Foreskin melanocyte (primary cell): ENCODE measurements at places on chromosomes 1 and 21.

DNA sequence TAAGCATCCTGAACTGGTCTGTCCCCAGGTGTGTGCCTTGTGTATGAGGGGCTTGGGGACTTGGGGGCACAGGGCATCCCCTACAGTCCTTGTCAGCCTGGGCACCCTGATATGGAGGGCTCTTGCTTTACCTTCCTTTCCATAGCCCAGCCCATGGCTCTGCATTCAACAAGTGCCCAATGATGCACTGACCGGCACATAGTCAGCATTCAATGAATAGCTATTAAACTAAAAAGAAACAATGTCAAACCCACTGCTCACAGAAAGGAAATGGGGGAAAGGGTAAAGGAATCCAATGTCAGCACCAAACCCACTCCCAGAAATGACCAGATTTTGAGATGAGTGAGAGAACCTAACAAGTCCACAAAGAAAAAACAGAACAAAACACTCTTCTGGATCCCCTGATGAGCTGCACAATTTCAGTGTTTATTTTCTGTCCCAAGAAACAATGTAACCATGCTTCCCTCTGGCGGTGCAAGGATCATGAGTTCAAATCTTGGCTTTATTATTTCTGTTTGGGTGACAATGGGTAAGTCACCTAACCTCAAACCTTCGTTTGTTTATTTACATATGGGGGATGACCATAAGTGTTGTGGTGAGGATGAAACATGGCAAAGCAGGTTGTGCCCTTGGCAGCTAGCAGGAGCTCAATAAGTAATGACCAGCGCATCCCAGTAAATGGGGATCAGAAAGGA is 22.0 kb downstream of the SYT6 start:
- DNase-seq, result no peak

GRCh38 chr1:94607398-94607797 is 65.8 kb upstream of the F3 start:
- no peak for DNase-seq

- peak; percentile 55 for DNase-seq
Observed at GRCh38 chr1:151871284-151872030, 17.9 kb upstream of the THEM5 start.

- no peak for DNase-seq
Observed at GRCh38 chr1:209010475-209011230, 572.9 kb upstream of the CAMK1G start.

DNA sequence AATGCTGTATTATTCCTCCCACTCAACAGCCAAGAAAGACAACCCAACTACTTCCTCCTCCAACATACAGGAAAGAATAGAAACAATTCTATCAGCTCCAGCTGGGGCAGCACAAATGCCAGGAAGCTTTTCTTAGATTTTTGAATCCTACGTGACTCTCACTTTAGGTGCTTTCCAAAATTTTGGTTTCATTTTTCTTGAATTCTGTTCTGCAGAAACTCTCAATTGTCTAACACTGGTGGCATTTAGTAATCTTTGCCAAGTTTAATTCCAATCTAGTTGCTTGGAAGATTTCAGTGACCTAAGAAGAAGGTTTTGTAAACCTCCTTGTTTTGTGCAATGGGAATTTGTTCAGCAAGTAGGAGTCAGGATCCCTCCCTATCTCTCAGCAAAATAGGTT is 37.1 kb upstream of the DOCK7 start:
- peak; percentile 37 for DNase-seq

GRCh38 chr1:232209357-232209756 is 420.6 kb downstream of the SIPA1L2 start:
- DNase-seq, result no peak

DNA sequence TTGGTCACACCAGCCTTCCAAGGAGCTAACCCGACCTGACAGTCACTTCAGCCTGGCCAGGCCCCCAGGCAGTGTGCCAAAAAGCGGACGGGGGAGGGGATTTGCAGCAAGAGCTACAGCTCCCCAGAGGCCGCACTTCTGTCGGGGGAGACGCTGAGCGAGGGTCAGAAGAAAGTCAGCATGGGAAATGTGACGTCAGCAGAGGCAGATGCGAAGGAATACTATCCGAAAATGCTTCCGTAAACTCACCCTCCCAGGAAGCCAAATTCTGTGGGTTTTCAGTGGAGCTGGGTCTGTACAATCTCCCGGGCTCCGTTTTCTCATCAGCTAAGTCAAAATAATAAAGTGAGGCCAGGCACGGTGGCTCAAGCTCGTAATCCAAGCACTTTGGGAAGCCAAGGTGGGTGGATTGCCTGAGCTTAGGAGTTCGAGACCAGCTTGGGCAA is 28.5 kb upstream of the ECE1 start:
- no peak for DNase-seq

DNA sequence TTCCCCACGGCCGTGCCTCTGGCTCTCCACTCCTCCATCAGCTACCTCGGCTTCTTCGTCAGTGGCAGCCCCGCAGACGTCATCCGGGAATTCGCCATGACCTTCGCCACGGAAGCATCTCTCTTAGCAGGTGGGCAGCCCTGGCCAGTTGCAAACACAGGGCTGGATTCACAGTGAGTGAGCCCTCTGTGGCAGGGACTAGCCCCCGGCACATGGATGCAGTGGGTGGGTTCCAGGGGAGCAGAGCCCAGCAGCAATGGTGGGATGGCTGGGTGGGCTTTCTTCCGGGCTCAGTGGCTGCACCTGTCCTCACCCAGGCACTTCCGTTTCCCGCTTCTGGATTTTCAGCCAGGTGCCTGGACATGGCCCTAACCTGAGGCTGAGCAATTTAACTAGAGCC is 9.4 kb downstream of the UBASH3A start:
- no peak for DNase-seq

GRCh38 chr1:18415448-18416027 is 65.2 kb upstream of the KLHDC7A start:
- DNase-seq, result no peak

- no peak for DNase-seq
Observed at GRCh38 chr1:91548376-91549040, 47.9 kb downstream of the CDC7 start.

GRCh38 chr1:99173282-99173681 is 91.0 kb upstream of the PLPPR4 start:
- no peak for DNase-seq

- DNase-seq, result no peak
Observed at GRCh38 chr1:13760921-13761320, 60.9 kb downstream of the PRDM2 start.

DNA sequence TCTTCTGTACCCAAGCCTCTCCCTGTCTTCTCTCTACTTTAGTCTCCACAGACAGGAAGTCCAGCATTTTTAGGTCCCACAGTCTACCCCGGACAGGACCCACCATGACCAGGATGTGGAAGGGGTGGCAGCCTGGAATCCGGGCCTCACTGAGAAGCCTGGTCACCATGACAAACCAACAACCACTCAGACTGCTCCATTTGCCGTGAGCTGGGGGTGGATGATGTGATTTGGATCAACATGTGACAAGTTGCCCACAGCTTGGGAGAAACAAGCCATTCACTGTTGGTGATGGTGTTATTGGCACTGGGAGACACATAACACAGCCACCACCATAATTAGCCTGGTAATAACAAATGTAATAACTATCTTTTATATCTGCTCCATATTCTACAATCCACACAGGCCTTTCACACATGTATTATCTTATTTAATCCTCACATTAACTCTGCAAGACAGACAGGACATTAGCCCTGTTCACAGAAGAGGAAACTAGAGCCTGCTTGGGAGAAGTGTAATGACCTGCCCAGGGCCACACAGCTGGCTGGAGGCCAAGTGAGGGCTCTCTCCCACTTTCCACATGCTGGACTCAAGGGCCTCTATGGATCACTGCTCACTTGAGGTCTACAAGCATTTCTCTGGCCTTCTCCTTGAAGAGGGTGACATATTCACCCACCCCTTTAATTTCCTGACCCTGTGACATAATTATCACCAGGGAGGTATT is 22.9 kb downstream of the MEF2D start:
- DNase-seq, result peak; percentile 86

DNA sequence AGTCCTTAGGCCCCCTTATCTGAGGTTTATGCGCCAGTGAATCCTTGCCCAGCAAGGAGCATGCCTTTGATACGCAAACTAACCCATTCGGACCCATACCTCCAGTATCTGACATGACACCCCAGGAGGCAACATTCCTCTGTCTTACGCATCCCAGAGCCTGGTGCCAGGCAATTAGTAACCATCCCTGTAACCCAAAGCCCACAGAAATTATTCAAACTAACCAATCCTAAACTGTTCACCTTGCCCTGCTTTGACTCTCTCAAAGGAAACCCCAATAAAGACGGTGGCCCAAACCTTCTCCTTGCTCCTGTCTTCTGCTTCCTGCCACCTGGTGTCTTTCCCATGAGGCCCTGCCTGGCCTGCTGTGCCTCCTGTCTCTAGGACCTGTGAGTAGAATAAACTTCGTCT is 36.4 kb downstream of the ZNF496 start:
- DNase-seq, result no peak

DNA sequence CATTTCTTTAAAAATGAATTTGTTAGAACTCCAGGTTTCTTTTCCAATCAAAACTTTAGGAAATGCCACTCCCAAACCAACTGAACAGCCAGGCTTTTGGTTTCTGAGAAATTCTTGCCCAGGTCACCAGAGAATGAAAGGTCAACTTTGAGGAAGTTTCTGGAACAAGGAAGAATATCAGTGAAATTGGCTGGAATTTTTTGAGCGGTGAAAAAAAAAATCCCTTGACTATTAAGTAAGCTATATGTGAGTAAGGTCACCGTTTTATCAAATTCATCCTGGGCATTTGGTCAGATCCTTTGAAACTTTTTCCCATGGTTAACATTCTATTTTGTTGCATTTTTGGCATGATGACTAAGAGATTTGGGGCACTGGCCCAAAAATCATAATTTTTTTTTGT is 469.3 kb downstream of the LTN1 start:
- no peak for DNase-seq

DNA sequence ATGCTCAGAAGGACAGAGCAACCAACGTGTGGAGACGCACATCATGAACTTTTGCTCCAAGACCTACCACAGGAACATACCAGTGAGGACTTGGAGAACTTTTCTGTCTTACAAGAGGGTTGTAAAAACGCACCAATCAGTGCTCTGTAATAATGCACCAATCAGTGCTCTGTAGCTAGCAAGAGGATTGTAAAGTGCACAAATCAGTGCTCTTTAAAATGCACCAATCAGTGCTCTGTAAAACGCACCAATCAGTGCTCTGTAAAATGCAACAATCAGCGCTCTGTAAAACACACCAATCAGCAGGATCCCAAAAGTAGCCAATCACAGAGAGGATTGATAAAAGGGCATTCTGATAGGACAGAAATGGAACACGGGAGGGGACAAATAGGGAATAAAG is 40.4 kb upstream of the SPAG17 start:
- no peak for DNase-seq

GRCh38 chr1:239600588-239600987 is 214.2 kb downstream of the CHRM3 start:
- DNase-seq, result no peak

- no peak for DNase-seq
Observed at GRCh38 chr1:156750711-156751450, 594 bp downstream of the HDGF start.

GRCh38 chr1:19115082-19115808 is 94.8 kb downstream of the UBR4 start:
- no peak for DNase-seq

DNA sequence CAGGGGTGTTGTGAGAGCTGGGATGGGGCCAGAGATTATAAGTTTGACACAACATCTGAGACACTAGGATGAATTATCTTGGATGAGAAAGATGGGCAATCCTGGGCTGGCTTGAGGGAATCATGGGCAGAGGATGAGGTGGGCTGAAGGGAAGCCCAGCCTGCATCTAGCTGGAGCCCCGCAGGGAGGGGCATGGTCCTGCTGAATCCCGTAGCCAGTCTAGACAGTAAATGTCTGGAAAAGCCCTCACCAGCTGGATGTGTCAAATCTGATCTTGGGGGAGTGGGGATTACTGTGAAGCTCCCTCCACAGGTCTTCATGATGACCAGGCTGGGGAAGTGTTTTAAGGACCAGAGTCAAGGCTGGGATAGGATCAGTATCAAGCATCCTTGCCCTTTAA is 3.6 kb upstream of the CASQ1 start:
- no peak for DNase-seq

- no peak for DNase-seq
Observed at GRCh38 chr1:200972985-200973742, 50.4 kb downstream of the KIF21B start.

GRCh38 chr1:154973344-154974101 is 958 bp upstream of the CKS1B start:
- DNase-seq, result peak; percentile 96

DNA sequence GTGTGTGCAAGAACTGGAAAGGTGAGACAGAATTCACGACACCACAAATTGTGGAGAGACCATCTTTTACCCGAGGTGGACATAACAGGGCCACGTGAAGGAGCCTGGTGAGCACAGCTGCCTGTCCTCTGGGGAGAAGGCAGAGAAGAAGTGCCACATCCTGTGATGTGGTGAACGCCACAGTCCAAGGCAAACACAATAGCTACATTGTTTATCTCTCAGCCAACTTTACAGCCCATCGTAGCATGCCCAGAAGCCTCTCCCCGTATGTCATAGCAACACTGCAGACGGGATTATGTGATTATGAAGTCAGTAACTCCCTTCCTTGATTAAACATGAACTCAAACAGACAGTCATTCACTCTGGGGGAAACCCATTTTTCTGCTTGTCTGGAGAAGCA is 612.2 kb downstream of the SMYD3 start:
- DNase-seq, result peak; percentile 89

DNA sequence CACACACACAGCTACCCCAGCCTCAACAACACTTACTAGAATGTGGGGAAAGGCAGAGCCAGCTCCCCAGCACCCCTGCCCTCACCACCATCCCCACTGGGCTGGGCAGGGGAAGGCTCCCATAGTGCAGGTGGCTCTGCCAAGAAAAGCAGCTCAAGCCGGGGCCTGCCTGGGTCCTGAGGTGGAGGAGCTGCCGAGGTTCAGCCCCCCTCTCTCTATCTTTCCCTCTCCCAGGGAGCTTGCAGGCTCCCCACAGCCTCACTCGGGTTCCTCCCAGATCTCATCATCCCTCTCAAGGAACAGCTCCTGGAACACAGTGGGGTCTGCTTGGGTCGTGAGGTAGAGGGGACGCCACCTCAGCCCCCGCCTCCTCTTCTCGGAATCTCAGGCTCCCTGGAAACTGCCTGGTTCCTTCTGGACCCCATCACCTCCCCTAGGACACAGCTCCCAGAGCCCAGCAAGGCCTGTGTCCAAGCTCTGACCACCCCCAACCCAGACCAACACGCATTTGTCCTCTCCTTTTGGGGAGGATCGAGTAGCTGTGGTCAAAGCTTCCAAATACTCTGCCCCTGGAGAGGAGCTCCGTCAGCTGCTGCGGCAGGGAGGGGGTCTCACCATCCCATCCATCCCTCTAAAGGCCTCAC is 704 bp downstream of the S100A16 start:
- no peak for DNase-seq

DNA sequence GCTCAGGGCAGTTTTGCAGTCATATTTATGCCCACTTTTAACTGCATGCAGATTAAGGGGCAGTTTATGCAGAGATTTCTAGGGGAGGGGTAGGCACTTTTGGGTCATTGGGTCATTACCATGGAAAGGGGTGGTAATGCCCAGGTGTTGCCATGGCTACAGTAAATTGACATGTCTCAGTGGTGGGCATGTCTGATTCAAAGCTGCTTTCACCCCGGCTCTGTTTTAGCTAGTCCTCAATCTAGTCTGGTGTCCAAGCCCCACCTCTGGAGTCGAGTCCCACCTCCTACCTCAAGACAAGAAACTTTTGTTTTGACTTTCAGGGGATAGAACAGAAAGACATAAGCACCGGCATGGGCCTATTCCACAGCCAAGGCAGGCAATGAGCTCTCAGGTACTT is 8.9 kb upstream of the NEK2 start:
- no peak for DNase-seq

- no peak for DNase-seq
Observed at GRCh38 chr1:160114085-160114484, 1.5 kb upstream of the ATP1A2 start.
